ENCODE measurements at places on chromosomes 3 and 15. TPM values are rescaled to one million over a fixed set of nuclear protein-coding genes. Genes with fewer than 3 reads are reported as not detected.

CNTN3 gene
- total RNA-seq: 1.9 TPM

ARID3B gene
- total RNA-seq: 11.1 TPM

GOLGA8S gene
- total RNA-seq: 0.53 TPM

CYFIP1 gene
- total RNA-seq: 153 TPM

HOMER2 gene
- total RNA-seq: 16.2 TPM

CLRN1 gene
- not detected for total RNA-seq

SCN11A gene
- 0.27 TPM for total RNA-seq

CCR5 gene
- total RNA-seq: 5.3 TPM

ACAN gene
- 0.12 TPM for total RNA-seq

NDUFB5 gene
- total RNA-seq: 93.9 TPM

PP2D1 gene
- total RNA-seq: not detected

NLGN1 gene
- total RNA-seq: 3.9 TPM

HYKK gene
- total RNA-seq: 4.1 TPM

DISP2 gene
- 4.3 TPM for total RNA-seq

Data from lower lobe of right lung (tissue), 2 donors.